ENCODE measurements at places on chromosomes 2 and 18.

- DNase-seq = no peak
Measured at GRCh38 chr2:158965107-158965506, 3.3 kb upstream of the TANC1 start.

DNA sequence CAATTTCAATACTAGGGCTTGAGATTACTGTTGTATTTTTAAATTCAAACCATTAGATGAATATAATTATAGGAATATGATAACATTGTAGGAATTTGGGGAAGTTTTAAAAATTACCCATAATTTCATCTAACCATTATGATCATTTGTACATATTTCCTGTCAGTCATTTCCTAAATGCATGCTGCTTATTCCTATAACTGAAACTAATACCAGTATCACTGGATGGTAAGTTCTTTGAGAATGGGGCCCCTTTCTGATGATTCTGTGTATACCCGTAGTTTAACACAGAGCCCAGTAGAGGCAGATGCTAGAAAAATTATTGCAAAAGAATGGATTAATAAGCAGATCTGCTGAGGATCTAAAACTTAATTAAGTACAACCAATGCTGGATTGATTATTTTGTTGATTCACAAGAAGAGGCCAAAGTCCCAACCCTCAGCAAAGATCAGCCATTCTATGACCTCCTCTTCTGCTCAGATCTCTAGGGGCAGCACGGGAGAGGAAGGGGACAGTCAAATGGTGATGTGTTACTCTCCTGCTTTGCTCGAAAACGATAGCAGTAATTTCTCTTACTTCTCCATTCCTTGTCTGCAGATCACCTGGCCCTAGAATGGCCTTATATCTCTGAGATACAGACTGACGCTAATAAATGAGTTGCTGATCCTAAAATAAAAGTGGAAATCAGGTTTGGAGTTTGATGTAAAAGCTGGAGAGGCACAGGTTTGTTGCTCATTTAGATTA, 69.5 kb upstream of the PELI1 start:
- no peak for DNase-seq

DNA sequence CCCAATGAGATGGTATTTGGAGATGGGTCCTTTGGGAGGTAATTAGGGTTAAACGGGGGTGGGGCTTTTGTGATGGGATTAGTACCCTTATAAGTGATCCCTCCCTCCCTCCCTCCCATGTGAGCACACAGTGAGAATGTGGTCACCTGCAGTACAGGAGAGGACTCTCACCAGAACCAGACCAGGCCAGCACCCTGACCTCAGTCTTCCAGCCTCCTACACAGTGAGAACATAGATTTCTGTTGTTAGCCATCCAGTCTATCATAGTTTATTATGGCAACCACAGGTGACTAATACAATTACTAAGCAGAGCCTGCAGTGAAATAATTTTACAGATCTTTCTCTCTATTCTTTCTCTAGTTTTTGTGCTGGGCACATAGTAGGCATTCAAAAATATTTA, 137.7 kb upstream of the PKDCC start:
- no peak for DNase-seq

DNA sequence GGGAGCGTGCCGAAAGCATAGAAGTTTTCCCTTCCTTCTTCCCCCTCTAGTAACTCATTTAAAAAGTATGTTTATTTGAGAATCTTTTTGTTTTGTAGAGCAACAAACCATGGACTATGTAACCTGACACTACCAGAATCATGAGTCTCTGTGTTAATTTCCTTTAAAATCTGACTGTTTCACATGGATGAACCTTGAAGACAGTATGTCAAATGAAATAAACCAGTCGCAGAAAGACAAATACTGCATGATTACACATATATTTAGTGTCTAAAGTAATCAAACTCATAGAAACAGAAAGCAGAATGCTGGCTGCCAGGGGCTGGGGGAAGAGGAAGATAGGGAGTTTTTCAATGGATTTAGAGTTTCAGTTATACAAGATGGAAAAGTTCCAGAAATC, 32.3 kb downstream of the PTPN2 start:
- DNase-seq = no peak

- DNase-seq = no peak
Measured at GRCh38 chr2:234528410-234529148, 31.7 kb upstream of the ARL4C start.

DNA sequence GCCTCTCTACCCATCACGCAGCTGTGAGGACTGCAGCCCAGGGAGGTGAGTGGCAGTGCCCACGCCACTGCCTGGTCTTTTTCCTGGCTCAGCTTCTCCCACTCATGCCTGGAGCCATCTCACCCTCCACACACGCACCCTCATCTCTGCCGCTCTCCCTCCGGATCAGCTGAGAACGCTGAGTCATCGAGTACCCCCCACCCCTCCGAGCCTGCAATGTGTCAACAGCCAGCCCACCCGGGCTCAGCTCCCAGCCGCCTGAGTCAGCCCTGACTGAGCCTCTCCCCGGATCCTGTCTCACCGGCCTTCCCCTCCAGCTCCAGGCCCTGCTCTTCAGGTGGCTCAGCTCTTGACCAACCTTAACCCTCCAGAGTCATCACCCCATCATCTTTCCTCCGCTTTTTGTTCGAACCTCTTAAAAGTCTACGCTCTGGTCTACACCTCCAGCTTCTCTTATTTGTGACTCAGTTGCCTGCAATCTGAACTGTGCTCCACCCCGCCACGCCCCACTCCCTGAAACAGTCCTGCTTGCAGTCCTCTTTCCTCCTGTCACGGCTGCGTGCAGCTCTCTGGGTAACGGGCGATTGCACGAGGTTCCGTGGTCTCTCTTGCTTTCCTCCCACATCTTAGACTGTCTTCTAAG, 94.4 kb upstream of the ASAP2 start:
- no peak for DNase-seq

GRCh38 chr18:28511413-28511821, 334.5 kb upstream of the CDH2 start:
- no peak for DNase-seq

DNA sequence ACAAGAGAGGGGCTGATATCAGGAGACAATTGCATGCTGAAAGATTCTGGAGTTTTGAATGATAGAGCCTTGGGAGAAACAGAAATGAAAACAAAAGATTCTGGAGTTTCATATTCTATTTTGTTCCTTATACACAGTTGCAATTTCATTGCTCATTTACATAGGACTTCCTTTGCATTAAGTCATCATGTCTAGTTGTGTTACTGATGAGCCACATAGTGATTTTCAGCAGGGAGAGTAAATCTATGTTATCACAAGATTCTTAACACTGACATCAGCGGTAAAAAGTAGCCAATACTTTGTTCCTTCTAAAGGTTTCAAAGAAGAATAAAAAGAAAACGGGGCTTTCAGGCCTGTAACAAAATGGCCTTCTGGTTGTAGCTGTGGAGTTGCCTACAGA, 7.1 kb downstream of the ADAM17 start:
- no peak for DNase-seq

DNA sequence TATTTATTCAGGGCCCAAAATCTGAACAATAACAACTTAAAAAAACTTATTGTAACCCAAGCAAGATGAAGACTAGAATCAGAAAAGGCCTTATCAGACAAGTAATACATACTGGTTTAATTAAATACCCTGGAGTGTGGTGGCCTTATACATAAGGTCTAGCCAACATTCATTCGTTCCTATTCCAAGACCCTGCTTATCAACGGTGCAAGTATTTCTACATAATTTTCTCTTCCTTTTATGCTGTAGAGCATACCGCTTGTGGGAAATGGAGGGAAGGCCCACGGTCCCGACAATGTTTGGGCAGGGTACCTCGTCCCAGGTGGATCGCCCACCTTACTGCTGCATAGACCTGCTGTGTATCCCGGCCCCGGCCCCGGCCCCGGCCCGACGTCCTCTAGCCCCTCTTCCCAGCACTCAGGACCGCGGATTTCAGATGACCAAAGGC, 708 bp downstream of the ZNF24 start:
- DNase-seq = no peak

DNA sequence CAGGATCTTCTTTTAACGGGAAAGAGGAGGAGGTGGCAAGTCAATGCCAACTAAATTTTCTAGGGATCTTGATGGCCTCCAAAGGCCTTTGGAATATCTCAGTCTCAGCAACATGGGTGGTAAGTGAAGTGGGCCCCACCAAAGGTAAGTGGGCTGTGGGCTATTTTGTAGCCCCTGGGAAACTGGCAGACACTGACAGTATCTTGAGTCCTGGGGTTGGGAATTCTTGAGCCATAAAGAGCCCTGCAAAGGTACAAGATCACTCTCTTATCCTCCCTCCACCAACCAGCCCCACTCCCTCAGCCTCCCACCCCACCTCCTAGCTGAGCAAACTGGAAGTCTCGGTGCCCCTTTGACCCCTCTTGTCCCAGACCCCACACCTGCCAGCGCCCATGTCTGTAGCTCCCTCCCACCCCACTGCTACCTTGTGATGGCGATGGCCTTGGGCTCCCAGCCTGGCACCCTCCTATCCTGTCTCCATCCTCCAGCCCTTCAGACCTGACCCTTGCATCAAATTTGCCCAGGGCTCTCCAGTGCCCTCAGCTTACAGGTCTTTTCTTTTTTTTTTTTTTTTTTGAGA, 8.5 kb downstream of the ATP6V1B1 start:
- DNase-seq = no peak

DNA sequence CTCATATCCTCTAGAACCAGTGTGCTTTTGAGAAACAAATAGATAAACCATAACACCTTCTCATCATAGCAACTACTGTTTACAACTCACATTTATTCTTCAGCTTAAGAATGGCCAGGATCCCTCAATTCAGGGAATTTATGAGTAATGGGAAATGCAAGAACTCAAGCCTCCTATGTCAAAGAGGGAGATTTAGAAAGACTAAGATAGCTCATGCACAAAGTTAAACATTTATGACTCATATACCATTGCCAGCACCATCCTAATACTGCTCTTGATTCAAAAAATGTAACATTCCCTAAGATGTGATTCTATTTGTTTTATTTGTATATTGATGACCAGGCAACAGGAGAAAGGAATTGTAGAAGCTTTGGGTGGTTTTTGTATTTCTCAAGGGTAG, 172.8 kb downstream of the CYP26B1 start:
- no peak for DNase-seq

DNA sequence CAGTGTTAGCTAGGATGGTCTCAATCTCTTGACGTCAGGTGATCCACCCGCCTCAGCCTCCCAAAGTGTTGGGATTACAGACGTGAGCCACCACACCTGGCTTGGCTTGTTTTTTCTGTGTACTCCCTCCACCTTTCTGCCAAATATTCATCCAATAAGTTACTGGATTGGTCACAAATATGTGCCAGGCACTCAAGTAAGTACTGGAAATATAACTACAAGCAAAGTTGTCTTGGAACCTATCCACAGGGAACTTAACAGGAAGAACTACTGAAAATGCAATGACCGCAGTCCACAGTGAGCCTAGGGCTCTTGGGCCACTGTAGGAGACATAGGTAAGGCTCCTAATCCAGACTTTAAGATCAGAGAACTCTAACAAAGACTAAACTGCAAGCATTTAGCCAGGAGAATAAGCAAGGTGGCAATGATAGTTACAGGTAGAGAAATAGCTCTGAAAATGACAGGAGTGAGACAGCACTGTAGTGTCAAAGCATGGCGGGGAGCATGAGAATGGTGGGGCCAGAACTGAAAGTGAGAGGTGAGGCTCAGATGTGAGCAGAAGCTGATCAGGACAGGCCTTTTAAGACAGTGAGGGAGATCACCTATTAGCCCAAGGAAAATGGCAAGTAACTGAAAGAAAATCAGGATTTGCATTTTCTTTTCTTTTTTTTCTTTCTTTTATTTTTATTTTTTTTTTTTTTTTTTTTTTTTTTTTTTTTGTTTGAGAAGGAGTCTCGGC, 252.1 kb downstream of the RBM43 start:
- DNase-seq = no peak

GRCh38 chr2:226187616-226188015, 612.0 kb downstream of the IRS1 start:
- no peak for DNase-seq

GRCh38 chr2:9778012-9778411, 65.3 kb upstream of the TAF1B start:
- no peak for DNase-seq

GRCh38 chr2:144015655-144016245, 504.2 kb downstream of the ZEB2 start:
- no peak for DNase-seq

DNA sequence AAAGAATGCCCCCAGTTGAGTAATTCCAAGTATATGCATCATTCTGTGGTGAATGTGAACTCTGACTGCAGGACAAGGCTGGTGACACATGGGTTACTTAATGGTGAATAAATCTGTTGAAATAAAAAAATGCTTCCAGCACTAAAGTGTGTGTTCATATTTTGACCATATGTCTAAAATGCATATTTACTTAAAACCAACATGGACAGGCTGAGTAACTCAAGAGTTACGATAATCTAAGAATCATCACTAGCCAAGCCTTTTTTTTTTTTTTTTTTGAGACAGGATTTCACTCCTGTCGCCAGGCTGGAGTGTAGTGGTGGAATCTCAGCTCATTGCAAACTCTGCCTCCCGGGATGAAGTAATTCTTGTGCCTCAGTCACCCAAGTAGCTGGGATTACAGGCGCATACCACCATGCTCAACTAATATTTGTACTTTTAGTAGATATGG, 47.1 kb upstream of the CCBE1 start:
- DNase-seq = no peak

DNA sequence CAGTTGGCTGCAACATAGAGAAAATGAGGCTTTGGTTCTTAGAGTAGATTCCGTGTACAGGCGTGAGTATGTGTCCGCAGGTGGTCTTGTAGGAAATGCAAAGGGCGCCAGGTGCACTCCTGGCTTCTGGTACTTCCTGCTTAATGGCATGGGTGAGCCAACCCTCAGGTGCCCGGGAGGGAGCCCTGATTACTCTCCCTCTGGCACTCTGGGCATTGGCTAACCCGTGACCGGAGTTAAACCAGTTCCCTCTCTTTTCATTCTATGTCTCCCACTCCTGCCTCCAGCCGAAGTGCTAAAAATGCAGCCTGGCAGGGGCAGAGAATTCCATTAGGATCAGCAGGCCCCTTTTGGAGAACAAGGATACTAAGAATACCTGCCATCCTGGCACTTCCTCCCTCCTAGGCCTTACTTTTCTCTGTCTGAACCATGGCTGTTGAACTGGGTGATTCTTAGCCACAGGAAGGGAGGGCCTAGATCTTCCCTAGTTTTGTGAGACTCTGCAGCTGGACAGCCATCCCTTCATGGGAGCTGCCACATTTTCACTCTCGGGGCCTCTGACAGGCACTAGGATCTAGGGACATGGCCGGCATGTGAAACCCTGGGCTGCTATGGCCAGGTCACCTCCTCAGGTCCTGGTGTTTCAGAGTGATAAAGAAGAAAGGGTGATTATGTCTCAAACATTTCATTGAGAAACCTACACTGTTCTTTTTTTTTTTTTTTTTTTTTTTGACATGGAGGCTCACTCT, 6.5 kb downstream of the MERTK start:
- no peak for DNase-seq

DNA sequence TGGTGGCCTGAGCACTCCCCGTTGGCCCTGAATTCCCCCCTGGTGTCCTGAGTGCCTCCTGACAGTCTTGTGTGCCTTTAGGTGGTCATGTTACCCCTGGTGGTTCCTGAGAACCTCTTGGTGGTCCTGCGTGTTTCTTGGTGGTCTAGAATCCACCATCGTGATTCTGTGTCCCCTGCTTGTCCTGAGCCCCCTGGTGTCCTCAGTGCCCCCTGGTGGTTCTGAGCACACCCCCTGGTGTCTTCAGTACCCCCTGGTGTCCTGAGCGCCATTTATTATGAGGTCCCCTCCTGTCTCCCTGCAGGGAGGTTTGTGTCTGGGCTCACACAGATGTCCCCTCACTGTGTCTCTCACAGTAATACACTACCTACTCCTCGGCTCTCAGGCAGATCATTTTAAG, 61.3 kb upstream of the MAL start:
- no peak for DNase-seq

GRCh38 chr2:24022975-24023575, 13.2 kb downstream of the MFSD2B start:
- DNase-seq = no peak
